ENCODE measurements at places on chromosomes 1 and 21.
A peak's percentile ranks its signal among the peaks of the same experiment; 100 is the strongest.

DNA sequence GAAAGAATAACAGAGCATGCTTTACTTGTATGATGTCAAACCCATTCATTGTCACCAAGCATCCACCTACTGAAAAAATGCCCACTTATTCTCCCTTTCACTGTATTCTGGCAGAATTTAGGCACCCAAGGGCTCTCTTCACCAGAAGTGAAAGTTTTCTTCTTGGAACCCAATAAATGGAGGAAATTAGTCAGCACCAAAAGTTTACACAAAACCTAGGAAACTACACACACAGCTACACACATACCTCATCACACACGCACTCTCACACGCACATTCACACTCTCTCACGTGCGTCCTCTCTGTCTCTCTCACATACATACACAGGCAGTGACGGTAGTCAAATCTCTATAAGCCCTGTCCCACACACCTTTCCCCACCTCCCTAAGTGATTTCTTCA lies 37.6 kb downstream of the MCOLN2 start:
- no peak for DNase-seq

DNA sequence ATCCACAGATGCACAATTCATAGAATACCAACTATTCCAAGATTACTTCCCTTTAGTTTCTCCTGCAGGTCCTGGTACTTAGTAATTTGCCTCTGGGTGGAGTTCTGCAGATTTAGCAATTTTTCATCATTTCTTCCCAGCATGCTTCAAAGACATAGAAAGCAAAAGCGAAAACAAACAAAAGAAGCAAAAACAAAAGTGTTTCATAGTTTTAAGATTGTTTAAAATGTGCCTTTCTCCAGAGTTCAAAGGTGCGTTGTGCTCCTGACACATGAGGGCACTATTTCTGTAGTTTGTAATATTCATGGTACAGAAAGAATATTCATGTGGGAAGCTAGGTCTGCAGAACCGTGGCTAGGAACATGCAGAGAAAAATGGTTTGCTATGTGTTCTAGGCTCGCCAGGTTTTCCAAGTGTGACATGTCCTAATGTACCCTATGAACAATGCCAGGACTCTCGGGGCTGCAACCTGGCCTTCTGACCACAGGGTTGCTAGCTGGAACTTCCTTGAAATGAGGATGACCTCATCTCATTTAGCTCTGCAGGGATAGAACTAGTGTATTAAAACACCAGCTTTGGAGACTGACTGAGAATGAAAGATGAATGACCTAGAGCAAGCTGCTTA lies 30.0 kb upstream of the RCSD1 start:
- no peak for DNase-seq

- no peak for DNase-seq
These were observed 40.1 kb downstream of the TRAPPC10 start for GRCh38 chr21:44052071-44052829.

GRCh38 chr1:179990847-179991246 lies 36.2 kb downstream of the CEP350 start:
- DNase-seq, result no peak

- DNase-seq, result no peak
These were observed 208 bp upstream of the BARHL2 start for GRCh38 chr1:90717356-90717664.

DNA sequence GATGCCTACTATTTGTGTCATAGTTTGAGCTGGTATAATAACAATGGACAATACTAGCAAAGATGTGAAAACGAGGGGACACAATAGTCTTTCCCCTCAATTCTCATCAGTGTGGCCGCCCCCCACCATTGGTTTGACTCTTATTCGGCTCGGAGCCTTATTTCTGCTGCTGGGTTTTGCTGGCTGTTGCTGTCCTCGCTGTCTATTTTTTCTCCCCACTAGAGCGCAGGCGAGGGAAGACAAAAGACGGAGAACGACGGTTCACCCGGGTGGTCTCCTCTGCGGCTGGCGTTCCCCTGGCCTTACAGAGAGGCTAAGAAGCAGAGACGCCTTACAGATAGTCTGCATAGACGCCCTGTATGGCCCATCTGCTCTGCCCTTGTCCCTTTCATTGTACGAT lies 19.4 kb downstream of the CLIC6 start:
- no peak for DNase-seq

DNA sequence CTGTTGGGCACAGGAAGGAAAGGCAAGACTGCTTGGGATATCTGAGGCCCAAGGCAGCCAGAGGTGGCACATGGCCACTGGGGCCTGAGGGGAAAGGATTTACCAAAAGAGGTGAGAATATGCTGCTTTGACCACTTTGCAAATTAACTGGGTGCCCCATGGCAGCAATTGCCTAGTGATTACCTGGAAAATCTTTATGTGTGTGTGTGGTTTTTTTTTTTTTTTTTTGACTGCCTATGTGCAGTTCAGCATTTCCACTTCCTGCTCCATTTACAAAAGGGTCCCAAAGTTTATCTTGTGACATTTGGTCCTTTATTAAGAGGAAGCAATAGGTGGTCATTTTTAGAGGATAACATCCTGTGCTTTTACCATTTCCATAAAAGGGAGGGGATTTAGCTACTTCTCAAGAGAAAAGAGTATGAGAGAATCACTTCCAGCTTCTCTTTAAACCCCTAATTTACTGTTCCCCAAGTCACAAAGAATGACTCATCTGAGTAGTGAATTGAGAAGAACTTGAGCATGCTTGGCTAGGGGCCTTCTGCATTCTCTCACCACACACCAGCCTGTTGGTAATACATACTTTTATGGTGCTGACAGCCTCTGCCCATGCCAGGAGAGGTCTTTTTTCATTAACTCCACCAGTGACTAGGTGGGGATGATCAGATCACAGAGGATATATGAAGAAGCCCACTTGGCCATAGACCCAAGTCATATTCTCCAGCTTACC lies 52.1 kb downstream of the SYDE2 start:
- DNase-seq, result peak; percentile 7

GRCh38 chr1:46466477-46467182 lies 23.0 kb upstream of the DMBX1 start:
- DNase-seq, result no peak

GRCh38 chr1:224861339-224861716 lies 68.1 kb upstream of the DNAH14 start:
- DNase-seq, result no peak
